ENCODE measurements at places on chromosomes 13 and 19.

- H3K36me3 ChIP-seq, result peaks cover 9% of the 10 kb centered on the region
- H3K4me1 ChIP-seq, result peaks cover 10% of the 10 kb centered on the region
- no peak overlapping the region for H3K4me3 ChIP-seq
- H3K27ac ChIP-seq, result no peak overlapping the region
Measured at GRCh38 chr19:7132054-7132453, 62.6 kb downstream of the ZNF557 start.

GRCh38 chr13:23654111-23655110 lies 84.2 kb downstream of the TNFRSF19 start:
- H3K27ac ChIP-seq, result no peak overlapping the region
- H3K4me3 ChIP-seq, result no peak overlapping the region
- H3K4me1 ChIP-seq, result peaks cover 10% of the 10 kb centered on the region
- no peaks in the 10 kb centered on the region for H3K36me3 ChIP-seq
- DNase-seq, result no peak

DNA sequence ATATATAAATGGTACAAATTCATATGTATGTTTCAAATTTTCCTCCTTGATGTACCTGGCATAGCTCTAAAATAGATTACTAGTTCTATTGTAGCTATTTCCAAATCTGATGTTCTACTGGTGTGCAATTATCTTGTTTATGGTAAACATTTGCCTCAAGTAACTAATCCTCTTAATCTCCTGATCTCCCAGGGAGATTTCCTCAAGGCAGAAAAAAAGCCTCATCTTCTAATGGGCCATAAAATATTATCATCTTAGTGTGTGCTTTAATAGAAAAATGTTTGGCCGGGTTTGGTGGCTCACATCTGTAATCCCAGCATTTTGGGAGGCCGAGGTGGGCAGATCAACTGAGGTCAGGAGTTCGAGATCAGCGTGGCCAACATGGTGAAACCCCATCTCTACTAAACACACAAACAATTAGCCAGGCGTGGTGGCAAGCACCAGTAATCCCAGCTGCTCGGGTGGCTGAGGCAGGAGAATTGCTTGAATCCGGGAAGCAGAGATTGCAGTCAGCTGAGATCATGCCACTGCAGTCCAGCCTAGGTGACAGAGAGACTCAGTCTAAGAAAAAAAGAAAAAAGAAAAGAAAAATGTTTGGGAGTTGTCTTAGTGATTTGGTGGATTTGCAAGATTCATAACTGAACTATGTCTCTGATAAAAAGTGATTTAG lies 498.9 kb upstream of the SLITRK5 start:
- DNase-seq, result peak; percentile 14
- H3K4me3 ChIP-seq, result no peak overlapping the region
- H3K27me3 ChIP-seq, result no peaks in the 10 kb centered on the region
- H3K36me3 ChIP-seq, result no peaks in the 10 kb centered on the region
- no peaks in the 10 kb centered on the region for H3K4me1 ChIP-seq
- H3K27ac ChIP-seq, result no peak overlapping the region

- DNase-seq, result no peak
- no peak overlapping the region for H3K27ac ChIP-seq
- no peaks in the 10 kb centered on the region for H3K36me3 ChIP-seq
- no peak overlapping the region for H3K4me3 ChIP-seq
Measured at GRCh38 chr13:28002886-28003698, 14.6 kb upstream of the URAD start.

DNA sequence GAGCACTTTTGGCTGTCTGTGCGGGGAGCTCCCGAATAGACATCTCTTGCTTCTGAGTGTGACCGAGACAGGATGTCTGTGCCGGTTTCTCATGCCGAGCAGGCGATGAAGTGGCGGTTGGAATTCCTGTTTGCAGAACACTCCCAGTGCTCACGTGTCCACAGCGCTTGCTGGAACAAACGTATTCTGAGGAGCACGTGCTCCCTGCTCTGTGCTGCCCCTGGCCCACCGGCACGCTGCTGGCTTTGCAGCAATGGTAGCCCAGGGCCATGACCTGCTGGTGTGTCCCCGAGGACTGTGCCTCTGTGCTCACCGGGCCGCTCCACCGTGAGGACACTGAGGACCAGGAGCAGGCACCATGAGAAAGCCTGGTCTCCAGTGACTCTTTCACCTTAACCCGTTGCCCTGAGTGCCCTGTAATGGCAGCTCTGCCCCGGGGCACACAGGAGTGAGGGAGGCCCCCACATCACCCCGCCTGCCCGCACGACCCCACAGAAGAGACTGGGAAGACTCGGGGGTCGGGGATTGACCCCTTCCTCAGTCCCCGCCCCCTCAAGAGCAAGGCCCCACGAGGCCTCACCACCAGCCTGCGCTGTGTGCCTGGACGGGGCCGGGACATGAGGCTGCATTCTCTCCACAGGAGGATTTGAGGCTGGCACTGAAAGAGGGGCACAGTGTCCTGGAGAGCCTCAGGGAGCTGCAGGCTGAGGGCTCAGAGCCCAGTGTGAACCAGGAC lies 40.0 kb upstream of the F7 start:
- no peak overlapping the region for H3K27ac ChIP-seq
- H3K36me3 ChIP-seq, result no peaks in the 10 kb centered on the region
- no peak for DNase-seq
- H3K27me3 ChIP-seq, result no peaks in the 10 kb centered on the region
- no peak overlapping the region for H3K4me3 ChIP-seq
- no peaks in the 10 kb centered on the region for H3K4me1 ChIP-seq

DNA sequence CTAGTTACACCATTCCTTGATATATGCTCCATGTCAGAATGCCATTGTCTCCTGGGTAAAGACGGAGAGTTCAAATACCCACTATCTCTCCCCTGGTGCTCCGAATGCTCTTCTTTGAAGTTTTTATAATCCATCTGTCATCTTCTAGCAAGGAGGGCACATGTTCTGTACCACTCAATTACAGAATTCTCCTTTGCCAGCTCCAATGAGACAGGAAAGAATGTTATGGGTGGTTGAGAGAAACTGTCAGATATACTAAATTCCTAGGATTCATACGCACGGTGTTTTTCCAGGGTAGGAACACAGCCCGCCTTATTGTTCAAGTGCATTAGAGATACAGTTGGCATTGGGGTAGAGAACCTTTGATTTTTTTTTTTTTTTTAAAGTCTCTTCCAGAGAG lies 118.0 kb upstream of the ZNF536 start:
- peaks cover 24% of the 10 kb centered on the region for H3K4me1 ChIP-seq
- H3K27ac ChIP-seq, result peak overlapping the region; percentile 17
- H3K4me3 ChIP-seq, result peak overlapping the region; percentile 54
- no peaks in the 10 kb centered on the region for H3K27me3 ChIP-seq
- no peaks in the 10 kb centered on the region for H3K36me3 ChIP-seq

DNA sequence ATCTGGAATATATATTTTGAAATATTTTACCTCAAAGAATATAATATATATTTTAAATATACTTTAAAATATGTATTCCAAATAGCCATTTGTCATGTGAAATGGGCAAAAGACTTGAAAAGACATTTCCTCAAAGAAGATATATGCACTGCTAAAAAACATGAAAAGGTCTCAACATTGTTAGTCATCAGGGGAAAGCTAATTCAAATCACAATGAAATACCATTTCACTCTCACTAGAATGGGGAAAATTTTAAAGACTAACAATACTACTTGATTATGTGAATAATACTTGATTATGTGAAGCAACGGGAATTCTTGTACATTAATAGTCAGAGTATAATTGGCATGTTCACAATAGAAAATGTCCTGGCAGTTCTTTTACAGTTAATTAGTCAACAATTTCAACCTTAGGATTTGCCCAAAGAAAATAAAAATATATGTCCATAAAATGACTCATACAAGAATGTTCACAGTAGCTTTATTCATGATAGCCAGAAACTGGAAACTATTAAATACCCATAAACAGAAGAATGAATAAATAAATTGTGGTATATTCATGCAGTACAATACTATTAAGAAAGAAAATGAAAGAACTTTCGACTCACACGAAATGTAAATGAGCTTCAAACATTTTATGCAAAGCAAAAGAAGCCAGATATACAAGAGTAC lies 6.8 kb upstream of the KBTBD6 start:
- peak overlapping the region; percentile 41 for H3K4me3 ChIP-seq
- peaks cover 28% of the 10 kb centered on the region for H3K4me1 ChIP-seq
- H3K27me3 ChIP-seq, result no peaks in the 10 kb centered on the region
- no peak overlapping the region for H3K27ac ChIP-seq
- H3K36me3 ChIP-seq, result no peaks in the 10 kb centered on the region
- DNase-seq, result peak; percentile 48

DNA sequence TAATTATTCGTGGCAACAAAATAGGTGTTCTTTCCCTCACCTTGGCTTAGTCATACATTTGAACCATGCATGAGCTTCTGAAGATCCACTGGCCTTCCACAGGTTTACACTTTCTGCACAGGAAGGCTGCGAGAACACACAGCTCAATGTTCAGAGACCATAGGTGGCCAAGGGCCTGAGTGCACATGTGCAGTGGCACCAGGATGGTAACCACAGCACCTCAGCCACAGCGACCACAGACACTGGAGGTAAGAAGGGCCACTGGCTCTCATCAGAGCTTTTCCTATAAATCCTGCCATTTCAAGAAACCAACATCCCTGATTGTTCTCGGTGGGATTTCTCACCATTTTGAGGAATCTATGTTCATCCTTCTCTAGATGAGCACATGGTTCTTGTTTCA lies 1.6 kb downstream of the DCLK1 start:
- no peak overlapping the region for H3K4me3 ChIP-seq
- H3K36me3 ChIP-seq, result no peaks in the 10 kb centered on the region
- H3K4me1 ChIP-seq, result no peaks in the 10 kb centered on the region
- H3K27ac ChIP-seq, result no peak overlapping the region
- DNase-seq, result no peak

- H3K4me3 ChIP-seq, result no peak overlapping the region
- no peaks in the 10 kb centered on the region for H3K27me3 ChIP-seq
- 0 out of 2 replicates have a peak, but pooled peaks cover 5% of the 10 kb centered on the region for H3K36me3 ChIP-seq
- DNase-seq, result no peak
- H3K4me1 ChIP-seq, result no peaks in the 10 kb centered on the region
- no peak overlapping the region for H3K27ac ChIP-seq
Measured at GRCh38 chr19:3491396-3492119, 8.3 kb upstream of the SMIM44 start.

DNA sequence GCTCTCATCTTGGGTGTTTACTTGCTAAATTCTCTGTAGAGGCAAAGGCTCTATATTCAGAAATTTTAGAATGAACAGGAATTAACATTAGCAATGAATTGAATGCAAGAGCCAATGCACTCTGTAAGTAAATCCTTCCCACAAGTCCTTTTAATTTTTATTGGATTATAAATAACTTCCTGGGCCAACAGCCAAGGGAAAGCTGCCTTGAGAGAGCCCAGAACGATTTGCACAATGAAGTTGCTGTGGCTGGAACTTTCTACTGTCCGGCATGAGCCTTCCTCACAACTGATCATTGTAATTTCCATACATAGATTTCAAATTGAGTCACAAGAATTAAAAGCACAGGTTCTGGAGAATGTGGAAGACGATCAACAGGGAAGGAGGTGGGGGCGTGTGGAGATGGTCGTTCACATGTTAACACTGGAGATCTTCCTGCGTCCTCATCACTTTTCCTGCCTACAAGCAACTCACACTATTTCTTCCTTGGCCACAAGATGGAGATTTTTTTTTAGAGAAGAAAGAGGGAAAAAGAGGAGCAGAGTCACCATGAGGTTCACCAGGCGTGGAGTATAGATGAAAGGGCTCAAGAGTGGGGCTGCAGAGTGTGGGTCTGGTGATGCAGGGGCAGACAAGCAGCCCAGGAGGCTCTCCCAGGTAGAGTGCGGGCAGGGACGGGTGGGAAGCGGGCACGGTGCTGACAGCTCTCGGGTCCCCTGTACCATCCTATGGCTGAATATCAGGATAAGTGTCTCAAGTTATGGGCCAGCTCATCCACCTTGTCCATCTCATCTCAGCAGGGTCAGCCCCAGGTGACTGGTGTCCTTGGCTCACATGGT lies 110.7 kb downstream of the SOX1 start:
- no peaks in the 10 kb centered on the region for H3K27me3 ChIP-seq
- no peak for DNase-seq
- no peak overlapping the region for H3K27ac ChIP-seq
- no peaks in the 10 kb centered on the region for H3K4me1 ChIP-seq
- H3K36me3 ChIP-seq, result no peaks in the 10 kb centered on the region
- H3K4me3 ChIP-seq, result no peak overlapping the region

DNA sequence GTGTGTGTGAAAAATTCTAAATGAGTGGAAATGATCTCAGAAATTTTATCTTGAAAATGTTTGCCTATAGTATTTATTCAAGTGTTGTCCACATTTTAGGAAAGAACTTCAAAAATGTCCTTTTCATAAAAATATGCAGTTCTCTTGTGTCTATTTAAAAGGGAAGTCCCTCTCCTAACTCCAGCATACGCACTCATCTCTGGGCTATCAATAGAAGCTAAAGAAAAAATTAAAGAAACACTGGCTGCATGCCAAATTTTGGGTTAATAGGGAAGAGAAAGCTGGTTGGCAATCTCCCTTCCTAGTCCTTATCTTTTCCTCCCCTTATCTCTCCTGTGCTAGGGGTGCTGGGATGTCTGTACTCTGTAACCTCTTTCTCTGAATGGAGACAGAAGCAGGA lies 313.3 kb downstream of the ENOX1 start:
- no peaks in the 10 kb centered on the region for H3K4me1 ChIP-seq
- H3K27ac ChIP-seq, result no peak overlapping the region
- no peak for DNase-seq
- H3K4me3 ChIP-seq, result no peak overlapping the region
- no peaks in the 10 kb centered on the region for H3K27me3 ChIP-seq

DNA sequence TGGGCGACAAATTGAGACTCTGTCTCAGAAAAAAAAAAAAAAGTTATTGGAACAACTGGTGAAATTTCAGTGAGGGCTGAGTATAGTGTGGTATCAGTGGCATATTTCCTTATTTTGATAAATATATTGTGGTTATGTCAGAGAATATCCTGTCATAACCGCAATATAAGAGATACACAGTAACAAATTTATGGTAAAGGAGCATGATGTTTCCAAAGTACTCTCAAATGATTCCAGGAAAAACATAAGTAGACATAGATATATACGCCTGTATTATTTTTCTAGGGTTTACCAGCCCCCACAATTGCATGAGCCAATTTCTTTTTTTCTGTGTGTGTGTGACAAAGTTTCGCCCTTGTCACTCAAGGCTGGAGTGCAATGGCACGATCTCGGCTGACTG lies 5.7 kb upstream of the C5AR1 start:
- H3K36me3 ChIP-seq, result no peaks in the 10 kb centered on the region
- H3K27ac ChIP-seq, result no peak overlapping the region
- no peaks in the 10 kb centered on the region for H3K27me3 ChIP-seq
- DNase-seq, result no peak

- no peak for DNase-seq
- H3K27ac ChIP-seq, result no peak overlapping the region
- H3K27me3 ChIP-seq, result no peaks in the 10 kb centered on the region
- no peaks in the 10 kb centered on the region for H3K4me1 ChIP-seq
- no peak overlapping the region for H3K4me3 ChIP-seq
Measured at GRCh38 chr13:75507027-75508001, 25.3 kb upstream of the TBC1D4 start.

All from GM23248 (cell line).